Tibial artery (tissue), 4 donors: ENCODE measurements at places on chromosomes 4 and X.

- DNase-seq, result no peak
Observed at GRCh38 chrX:54435121-54435520, 5.1 kb upstream of the TSR2 start.

- no peak for DNase-seq
Observed at GRCh38 chr4:86898562-86898961, 6.3 kb upstream of the C4orf36 start.

- peak; percentile 64 for DNase-seq
Observed at GRCh38 chr4:8182858-8183725, 16.0 kb upstream of the SH3TC1 start.

- no peak for DNase-seq
Observed at GRCh38 chr4:110195561-110196205, 2.7 kb downstream of the ELOVL6 start.

GRCh38 chrX:140687706-140688105 lies 21.9 kb upstream of the LINC00632 start:
- no peak for DNase-seq

- no peak for DNase-seq
Observed at GRCh38 chrX:134137341-134137740, 99.6 kb upstream of the CCDC160 start.
